ENCODE measurements at places on chromosomes 4 and X.

- no peak for DNase-seq
Observed at GRCh38 chr4:40212674-40213527, 16.1 kb downstream of the RHOH start.

DNA sequence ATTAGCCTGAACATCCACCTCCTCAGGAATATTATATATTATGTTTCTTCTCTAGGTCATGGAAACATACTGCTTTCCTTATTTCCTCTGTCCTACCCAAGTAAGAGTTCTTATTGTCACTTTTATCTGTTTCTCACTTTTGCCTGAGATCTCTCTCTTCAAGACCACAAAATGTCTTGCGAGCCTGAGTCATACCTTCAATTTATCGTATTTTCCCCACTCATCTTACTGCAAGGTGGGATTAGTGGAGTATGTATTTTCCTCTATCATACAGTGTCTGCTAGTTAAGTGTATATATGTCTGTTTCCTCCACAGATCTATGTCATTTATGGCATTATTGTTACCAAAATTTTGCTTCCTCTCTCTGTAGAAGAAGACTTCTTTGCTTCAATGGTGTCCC lies 124.5 kb downstream of the EIF4E start:
- DNase-seq, result no peak

- no peak for DNase-seq
Observed at GRCh38 chr4:19177616-19178015, 1074.1 kb upstream of the SLIT2 start.

DNA sequence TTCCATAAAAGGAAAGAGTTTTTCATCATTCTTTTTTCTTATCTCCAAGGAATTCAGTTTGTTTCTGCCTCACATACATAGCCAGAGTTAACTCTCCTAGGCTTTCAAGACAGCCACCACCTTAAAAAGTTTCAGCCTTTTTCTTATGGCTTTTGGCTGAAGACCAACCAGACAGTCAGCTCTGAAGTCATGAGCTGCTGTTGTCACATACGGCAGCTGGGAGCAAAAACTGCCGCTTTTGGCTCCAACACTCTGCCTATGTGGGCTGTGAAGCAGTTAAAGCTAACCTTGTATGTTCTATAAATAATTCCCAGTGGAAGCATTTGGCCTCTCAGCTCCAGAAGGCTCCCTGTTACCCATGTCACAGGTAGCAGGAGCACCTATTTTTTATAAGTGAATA lies 104.1 kb downstream of the KLHL4 start:
- DNase-seq, result no peak

DNA sequence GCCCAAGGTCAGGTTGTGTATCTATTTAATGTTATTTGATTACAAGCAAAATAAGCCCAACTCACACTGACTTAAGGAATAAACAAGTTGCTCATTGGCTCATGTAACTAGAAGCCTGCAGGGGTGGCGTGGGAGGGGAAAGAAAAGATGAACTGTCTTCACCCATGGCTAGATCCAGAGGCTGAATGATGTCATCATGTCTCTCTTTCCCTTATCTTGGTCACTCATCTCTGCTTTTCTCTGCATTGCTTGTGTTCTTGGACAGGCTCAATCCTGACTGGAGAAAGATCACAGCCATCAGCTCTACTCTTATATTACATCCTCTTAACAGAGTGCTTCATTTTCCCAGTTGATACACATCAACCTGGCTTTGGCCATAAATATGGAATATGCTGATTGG lies 290.0 kb upstream of the DIAPH2 start:
- DNase-seq, result no peak

- no peak for DNase-seq
Observed at GRCh38 chr4:183178201-183178600, 79.1 kb downstream of the WWC2 start.

GRCh38 chr4:139973015-139973414 lies 181.0 kb downstream of the MAML3 start:
- no peak for DNase-seq

GRCh38 chr4:186723292-186724057 lies at the start of gene FAT1:
FAT1 (minus strand) TSS chr4:186723856; CDS start chr4:186709827, 14,029 bp downstream.
- DNase-seq, result no peak

DNA sequence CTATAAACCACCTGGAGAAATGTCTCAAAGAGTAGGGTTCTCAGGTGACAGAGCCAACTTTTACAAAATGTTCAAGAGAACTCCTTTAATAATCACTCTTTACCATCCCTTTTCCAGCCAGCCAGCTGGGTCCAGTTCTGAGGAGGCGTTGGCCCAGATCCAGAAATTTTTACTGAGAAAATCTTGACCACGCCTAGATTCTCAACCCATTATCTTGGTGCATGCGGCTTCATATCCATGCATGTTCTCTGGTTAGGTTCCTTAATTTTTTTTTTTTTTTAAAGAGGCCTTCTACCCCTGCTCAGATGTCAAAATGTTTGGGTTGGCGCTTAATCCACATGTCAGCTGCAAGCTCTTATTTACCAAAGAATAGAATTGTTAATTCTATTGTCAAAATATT lies 12.0 kb upstream of the MAP7D2 start:
- DNase-seq, result no peak

- DNase-seq, result no peak
Observed at GRCh38 chrX:110409925-110410324, 51.3 kb downstream of the RTL9 start.

DNA sequence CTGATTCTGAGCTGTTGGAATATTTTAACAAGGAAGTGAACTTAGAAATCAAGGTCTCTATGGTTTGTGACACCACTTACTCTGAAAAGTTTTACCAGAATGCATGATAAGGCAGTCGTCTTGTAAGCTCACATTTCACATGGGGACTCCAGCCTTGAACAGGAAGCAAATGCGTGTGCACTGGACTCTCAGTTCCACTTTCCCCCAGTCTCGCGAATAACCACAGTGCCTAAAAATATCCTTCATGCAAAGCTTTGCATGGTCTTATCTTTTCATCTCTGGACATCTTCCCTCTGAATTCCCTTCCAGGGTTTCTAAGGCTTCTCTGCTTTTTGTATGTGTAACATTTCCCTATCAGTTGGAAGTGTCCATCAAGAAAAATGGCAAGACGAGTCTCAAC lies 581.8 kb downstream of the NLGN4X start:
- no peak for DNase-seq

DNA sequence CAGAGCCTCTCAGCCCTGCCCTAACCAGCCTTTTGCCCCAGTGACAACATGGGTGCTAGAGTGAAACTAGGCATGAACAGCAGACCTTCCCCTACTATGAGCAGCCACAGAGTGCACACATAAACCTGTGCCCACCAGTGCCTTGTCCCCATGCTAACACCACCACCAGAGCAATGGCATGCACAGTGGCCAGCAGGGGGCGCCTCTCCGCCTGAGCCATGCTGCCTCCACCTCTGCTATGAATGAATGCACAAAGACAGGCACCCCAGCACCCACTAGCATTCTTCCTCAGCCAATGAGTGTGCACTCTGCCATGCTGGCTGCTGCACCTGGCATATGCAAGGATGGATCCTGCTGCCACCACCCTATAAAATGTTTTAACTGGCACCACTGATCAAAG lies 286.9 kb upstream of the FGF16 start:
- DNase-seq, result no peak

GRCh38 chr4:82266345-82266744 lies 107.4 kb downstream of the HNRNPD start:
- DNase-seq, result no peak

- no peak for DNase-seq
Observed at GRCh38 chr4:16750882-16751642, 147.4 kb downstream of the LDB2 start.

GRCh38 chr4:150297861-150298474 lies 219.7 kb downstream of the DCLK2 start:
- DNase-seq, result no peak

DNA sequence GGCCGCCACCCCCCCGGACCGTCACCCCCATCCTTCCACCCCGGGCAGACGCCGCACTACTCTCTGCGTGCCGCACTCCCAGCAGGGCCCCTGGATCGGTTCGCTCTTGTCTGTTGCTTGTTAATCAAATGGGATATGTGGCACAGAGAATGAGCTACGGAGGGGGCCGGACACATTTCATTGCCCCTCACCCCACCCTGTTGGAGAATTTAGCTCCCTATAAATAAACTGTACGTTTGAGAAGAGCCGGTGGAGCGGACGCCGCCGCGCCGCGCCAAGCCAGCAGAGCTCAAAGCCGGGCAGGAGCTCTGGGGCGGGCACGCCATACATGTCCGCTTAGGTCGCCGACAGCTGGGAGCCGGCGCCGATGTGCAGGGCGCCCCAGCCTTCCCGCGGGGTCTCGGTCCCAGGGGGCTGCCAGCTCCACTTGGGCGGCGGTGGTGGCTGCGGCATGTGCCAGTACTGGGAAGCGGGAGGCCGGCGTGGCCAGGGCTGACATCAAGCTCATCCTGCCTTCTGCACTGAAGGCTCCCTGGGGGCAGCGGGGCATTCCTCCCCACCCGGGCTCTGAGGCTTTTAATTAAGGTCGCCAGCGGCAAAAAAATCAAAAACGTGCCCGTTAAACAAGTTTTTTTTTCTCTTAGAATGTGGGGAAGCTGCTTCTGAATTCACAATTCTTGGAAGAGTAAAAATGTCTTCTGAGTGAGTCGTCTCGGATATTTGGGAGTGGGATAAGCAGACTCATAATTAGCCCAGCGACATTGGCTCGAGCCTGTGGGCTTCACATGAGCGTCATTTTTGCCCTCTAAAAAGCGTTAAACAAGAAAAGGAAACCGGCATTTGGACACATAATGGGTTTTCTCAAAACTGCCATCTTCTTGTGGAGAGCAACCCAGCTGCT lies 1.1 kb upstream of the PCDH19 start:
- no peak for DNase-seq

GRCh38 chr4:184355111-184355604 lies 119.2 kb downstream of the IRF2 start:
- no peak for DNase-seq

DNA sequence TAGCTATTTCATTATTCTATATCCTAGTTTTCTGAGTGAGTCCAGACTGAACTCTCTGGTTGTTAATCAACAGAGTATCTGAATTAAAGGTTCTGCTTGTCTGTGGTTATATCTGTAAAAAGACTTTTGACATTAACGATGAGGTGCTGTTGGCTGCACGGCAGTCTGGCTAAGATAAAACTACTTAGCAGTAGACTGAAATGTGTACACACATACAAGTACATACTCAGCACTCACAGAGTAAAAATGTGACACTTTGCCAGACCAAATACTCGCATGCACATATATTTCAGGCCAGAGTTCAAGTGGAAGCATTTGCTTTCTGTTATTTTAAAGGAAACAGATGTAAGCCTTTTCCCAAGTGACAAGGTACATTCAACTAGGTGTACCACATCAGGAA lies 80.5 kb downstream of the PRDM5 start:
- DNase-seq, result no peak

DNA sequence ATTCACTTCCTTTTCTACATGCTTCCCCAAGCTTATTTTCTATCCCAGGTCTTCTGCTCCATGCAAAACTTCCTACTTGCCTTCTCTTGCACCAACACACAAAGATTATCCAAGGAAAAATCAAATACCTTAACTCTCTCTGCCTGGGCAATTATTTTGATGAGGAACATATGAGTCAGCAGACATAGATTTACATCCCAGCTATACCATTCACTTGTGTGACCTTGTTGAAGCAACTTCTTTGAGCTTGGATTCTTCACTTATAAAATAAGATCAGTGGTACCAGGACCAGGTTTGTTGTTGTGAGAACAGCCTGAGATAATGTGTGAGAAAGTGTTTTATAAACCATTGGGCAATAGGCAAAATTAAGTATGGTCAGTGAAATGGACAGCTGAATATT lies 39.1 kb upstream of the TMEM192 start:
- DNase-seq, result no peak

GRCh38 chrX:102976793-102977495 lies 39.9 kb downstream of the RAB40AL start:
- DNase-seq, result no peak

DNA sequence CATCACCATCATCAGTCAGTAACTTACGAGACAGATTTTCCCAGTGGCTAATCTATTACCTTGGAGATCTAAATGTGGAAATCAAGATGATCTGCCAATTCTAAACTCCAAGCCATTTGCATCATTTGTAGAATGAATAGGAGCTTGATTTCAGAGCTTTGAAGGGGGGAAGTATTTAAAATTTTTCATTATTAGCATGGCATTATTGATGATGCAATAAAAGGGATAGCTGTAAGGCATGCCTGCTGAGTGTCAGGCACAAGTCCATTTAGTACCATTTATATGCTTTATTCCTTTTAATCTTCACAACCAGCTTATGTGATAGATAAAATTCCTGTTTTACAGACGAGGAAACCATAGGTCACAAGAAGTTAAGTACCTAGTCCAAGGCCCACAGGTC lies 5.3 kb downstream of the EXOC1L start:
- DNase-seq, result no peak

DNA sequence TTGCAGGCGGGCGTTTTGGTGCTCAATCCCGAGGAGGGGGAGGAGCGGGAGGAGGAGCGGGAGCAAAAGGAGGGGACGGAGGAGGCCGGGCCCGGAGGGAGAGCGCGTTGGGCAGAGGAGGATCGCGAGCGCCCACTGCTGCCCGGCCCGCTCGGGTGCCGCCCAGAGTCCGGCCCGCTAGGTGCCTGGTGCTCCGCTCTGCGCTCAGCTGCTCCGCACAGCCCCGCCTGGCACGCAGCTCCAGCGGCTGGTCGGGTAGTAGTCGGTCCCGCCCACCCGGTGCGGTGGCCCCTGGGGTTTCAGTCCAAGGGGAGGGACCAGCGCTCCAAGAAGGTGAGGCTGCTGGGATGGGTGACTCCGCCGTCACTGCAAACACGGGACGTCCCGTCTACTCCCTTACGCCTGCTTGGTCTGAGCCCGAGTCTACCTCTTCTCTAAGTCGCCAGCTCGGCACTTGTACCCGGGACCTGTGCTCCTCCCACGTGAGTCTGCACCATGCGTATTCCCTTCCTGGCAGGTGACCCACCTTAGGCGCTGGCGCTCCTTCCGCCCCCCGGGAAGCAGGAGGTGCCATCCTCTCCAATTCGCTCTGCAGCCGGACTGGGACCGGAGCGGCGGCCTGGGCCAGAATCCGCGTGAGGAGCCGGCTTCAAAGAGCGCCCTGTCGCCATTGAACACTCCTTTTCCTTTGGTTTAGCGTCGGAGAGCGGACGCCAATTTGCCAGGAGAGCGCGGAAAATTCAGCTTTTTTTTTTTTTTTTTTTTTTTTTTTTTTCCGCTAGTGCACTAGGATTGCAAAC lies 405 bp upstream of the HS3ST1 start:
- no peak for DNase-seq

DNA sequence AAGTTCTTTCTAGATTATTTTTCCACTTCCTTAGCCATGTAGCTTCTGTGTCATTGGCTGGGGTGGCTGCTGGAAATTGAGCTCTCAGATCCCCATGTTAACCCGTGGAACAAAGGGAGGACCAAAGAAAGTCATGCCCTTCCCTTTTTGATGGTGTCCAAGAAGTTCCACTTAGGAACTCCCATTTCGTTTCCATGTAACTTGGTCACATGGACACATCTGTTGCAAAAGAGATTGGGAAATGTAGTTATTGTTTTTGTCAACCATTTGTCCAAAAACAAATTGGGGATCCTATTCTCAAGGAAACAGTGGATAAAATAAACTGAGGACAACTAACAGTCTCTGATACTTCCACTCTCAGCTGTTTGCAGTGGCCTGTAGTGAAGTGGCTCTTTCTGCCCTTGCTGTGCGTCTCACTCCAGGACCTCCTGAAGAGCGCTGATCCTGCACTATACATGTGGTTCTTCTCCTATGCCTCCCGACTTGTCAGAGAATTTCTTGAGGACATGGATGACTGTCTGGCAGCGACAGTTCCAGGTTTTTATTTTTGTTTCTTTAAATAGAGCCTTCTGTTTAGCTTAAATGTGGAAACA lies 125.3 kb upstream of the LNX1 start:
- DNase-seq, result no peak

- DNase-seq, result no peak
Observed at GRCh38 chr4:17894421-17894820, 83.6 kb downstream of the NCAPG start.

- no peak for DNase-seq
Observed at GRCh38 chr4:143148521-143148920, 36.2 kb upstream of the USP38 start.
